HFFc6 (cell line): ENCODE measurements at places on chromosomes 2 and 18.

GRCh38 chr2:55961318-55961911, 37.8 kb upstream of the EFEMP1 start:
- DNase-seq: peak; percentile 40

GRCh38 chr18:49510393-49511115, 23.5 kb upstream of the C18orf32 start:
- no peak for DNase-seq

GRCh38 chr2:148619560-148620195, 24.9 kb upstream of the EPC2 start:
- DNase-seq: no peak

DNA sequence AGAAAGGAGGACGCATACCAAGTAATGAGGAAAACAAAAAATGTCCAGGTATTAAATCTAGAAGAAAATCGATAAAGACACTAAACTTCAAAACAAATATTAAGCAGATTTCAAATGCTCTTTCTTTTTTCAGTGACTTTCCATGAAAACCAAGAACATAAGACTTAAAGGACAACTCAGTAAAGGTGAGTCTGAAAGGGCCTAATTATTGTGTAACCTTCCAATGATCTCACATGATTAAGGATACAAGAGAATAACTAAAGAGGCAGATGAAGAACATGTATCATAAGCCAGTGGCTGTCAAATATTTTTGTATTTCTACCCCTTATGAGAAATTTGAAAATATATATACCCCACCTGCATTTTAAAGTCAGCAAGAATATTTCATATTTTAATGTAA, 30.7 kb downstream of the MBD2 start:
- DNase-seq: no peak

DNA sequence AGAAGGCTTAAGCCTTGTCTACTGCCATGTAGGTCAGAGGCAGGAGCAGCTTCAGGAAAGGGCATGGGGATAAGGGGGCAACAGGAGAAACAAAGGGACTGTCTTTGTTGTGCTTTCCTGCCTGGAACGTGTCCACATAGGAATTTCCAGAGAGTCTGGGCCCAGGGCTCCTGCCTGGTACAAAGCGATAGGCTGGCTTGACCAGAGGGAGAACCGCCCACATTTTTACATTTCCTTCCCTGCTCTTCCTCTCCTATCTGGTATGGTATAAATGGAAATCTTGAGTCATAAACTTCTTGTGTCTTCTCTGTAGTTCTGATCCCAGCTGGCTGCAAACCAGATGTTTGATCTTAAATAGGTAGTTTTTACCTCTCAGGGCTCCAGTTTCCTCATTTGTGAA, 414.8 kb downstream of the HRH4 start:
- DNase-seq: no peak

DNA sequence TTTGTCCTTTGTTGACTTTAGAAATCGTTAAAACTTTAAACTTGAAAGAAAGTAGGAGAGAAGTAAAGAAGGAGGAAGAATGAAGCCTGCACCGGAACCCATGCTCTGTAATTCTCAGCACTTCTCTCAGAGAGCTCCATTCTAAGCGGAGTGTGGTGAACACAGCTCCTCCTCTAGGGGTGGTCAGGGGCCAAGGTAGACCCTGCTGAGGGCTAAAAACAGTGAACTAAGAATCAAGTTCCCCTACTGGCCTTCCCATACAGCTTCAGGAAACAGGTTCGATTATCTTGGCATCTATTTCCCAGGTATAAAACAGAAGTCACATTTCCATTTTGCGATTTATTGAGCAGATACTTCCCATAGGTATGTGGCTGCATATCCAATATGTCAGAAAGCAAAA, 92.7 kb upstream of the ASAP2 start:
- DNase-seq: no peak

DNA sequence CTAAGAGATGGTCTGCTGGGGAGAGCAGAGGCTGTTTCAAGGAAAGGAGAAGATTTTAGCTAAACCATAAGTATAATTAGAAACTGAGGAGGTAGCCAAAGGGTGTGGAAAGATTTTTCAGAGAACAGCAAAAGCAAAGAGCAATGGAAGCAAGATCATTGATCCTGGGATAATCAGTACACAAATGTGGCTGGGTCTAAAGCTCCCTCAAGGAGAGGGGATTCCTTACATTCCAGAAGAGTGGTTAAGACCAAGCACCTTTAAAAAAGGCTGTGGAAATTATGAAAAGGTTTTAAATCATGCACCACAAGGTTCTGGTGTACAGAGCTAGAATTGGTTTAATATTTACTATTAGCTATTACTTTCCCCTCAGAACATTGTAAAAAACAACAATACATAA, 246.0 kb upstream of the UBE2E3 start:
- no peak for DNase-seq

DNA sequence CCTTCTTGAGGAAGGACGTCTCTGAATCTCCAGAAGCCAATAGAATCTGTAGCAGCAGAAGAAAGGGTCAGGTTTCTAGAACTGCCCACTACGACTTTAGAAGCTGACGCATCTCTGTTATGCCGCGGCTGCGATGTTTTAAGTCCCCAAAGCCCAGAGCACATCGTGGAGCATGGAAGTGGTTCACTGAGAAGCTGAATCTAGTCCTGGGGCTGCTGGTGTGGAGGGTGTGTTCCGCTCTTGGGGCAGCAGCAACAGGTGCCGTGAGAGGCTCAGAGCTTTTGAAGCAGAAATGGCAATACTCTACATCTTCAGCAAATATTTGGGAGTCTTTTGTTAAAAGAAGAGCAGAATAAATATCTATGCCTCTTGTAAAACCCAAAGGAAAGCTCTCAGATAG, 48.9 kb upstream of the RMDN2 start:
- no peak for DNase-seq

DNA sequence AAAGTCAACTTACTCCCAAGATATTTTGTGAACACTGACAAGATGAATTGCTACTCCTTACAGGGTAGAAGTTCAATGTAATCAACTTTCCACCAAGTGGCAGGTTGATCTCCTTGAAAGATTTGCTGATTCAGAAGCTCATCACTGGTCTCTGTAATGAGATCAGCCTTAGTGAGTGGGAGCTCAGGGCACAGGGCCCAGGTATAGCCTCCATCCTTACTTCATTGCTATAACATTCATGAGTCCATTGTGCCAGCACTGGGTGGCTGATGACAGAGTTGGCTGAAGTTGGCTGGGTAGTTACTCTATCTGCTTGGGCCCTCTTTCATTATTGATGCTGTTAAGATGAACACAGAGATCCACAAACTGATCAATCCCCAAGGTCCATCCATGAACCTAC, 379.0 kb downstream of the IRS1 start:
- DNase-seq: no peak

- no peak for DNase-seq
These were observed 27.2 kb downstream of the CABLES1 start for GRCh38 chr18:23162473-23162872.

DNA sequence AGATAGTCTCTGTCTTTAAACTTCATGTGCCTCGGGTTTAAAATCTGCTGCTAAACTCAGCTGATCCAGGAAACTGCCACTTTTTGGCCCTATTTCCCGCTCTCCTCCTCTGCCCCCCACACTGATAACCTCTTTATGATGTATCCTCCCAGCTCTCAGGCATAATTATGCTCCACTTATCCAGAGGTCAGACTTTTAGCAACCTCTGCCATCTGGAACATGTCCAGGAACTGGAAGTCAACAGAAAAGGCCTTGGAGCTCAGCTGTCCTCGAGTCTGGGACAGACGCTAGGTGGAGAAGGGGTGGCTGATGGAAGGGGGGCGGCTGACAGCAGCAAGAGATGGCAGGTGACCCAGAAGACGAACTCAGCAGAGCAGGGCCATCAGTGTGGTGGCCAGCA, 41.2 kb downstream of the ASAP2 start:
- no peak for DNase-seq

- peak; percentile 25 for DNase-seq
These were observed 128.7 kb downstream of the CTIF start for GRCh38 chr18:48667276-48668254.

GRCh38 chr18:45596036-45596435, 19.2 kb upstream of the SLC14A2 start:
- DNase-seq: no peak

- no peak for DNase-seq
These were observed 43.1 kb upstream of the CHN1 start for GRCh38 chr2:175048275-175048674.

DNA sequence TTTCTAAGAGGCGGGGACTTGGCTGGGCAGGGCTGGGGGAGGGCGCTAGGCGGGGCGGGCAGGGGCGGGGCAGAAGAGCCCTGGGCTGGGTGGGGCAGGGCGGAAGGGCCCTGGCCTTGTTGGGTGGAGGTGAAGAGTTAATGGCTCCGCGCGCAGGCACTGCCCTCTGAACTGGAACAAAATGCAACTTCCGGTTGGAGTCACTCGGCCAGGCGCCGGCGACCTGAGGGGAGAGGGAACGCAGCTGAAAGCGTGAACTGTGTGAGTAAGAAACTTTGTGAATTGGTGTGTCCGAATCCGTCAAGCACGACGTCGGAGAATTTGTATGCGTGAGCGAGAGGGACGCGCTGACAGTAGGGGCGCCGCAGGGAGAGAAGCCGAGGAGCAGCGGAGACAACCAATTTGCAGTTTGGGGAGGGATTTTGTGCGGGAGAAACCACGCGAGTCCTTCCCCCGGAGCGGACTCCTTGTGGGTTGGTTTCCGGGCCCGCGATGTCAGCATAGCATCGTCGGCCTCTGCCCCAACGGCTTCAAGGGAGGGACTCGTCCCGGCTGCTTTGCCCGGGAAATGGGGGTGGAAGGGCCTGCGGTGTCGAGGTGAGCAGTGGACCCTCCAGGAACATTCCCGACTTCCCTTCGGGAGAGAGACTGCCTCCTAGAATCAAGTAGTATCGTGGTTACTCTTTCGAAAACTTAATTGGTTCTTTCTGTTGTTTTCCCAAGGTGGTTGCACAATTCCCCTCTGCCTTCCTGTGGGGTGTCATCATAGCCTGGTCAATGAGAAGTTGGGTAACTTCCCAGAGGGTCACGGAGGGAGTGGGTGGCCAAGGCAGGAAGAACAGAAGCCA, at the start of gene TANK:
Gene TANK, plus strand, starts transcription at position 203 of the 848 bp plus-strand sequence. CDS start 19,235 bp downstream, outside the sequence.
- DNase-seq: peak; percentile 89
